T-helper 9 cell (primary cell): ENCODE measurements at places on chromosomes 2 and 18.

- DNase-seq = no peak
Observed at GRCh38 chr2:43540021-43540779, 55.6 kb downstream of the THADA start.

- DNase-seq = no peak
Observed at GRCh38 chr2:84288293-84288692, 170.8 kb downstream of the SUCLG1 start.

DNA sequence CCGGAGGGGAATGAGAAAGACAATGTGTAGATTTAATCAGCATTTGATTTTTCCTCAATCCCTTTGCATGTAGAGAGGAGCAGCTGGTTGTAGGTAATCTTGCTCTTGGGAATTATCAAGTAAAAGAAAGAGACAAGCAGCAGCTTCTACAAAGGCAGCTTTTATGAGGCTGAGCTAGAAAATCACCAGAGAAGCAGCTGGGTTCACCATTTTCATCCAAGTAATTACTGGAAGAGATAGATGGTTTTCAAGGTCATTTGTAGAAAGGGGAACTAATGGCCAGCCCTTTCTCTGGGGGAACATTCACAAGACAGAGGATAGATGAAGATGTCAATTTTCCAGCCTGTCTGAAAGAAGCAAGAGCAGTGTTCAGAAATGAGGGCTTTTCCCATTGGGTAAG lies 113.0 kb downstream of the RND3 start:
- DNase-seq = no peak

DNA sequence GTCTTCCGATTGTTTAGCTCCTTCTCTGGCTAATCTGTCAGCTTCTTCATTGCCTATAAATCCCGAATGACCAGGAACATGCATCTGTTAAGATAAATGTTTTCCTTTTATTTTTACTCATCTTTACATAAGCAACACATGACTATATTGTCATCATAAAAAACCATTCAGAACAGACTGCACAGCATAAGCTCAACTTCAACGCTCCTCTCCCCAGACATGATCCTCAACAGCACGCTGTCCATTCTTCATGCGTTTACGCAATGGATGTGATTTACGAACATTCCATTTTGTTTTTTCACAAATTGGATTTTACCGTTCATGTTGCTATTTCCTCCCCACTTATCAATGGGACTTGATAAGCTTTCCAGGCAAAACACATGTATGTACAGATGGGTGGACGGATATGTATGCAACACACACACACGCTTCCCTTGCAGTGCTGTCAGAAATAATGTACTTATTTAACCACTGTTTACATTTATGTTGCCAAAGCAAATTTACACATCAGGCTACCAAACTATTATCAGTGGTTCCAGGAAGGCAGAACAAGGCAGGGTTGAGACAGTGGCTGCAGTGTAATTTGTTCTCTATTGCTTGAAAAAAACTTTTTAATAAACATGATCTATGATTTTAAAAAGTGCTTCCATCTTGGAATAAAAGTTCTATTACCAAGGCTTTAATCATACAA lies 12.2 kb downstream of the RNASEH1 start:
- no peak for DNase-seq

- DNase-seq = no peak
Observed at GRCh38 chr2:109498906-109499305, 114.9 kb downstream of the SEPTIN10 start.

DNA sequence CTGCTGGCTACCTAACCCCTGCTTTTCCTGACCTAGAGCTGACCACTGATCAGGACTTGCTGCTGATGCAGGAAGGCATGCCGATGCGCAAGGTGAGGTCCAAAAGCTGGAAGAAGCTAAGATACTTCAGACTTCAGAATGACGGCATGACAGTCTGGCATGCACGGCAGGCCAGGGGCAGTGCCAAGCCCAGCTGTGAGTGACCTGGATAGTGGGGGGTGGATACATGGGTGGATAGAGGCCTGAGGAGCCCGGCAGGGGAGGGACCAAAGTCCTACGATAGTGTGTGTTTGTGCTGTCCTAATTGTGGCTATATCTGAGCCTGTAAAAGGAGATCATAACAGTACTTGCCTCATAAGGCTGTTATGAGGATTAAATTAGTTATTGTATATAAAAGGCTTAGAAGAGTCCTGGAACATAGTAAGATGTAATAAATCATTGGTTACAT lies 8.2 kb downstream of the PLCD4 start:
- DNase-seq = no peak
